DMS53 (cell line): ENCODE measurements at places on chromosomes 12 and 14.

- DNase-seq = no peak
Measured at GRCh38 chr12:123962513-123962912, 10.1 kb downstream of the CCDC92 start.

DNA sequence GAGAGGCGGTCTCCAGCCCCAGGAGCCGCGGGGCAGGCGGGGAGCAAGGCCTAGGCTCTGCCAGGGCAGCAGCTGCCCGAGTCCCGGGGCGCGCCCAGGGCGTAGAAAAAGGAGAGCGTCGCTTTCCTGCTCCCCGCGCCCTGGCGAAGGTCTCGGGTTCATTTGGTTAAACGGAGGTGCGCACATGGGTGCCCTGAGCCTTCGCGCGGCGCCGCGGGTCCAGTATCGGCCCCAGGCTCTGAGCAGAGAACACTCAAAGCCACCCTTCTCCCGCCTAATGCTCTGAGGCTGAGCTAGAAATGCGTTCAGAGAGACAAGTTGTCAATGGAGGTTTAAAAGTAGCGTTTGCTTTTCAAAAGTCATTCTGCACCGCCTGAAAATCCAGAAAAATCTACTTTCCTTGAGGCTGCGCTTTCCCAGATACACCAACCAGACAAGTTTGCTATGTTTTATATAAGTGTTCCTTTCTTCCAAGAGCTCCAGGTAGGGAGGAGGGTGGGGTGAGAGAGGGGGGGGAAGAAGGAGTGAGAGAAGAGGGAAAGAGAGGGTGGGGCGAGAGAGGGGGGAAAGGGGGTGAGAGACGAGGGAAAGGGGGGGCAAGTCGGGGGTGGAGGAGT lies 1.5 kb downstream of the TMEM132C start:
- no peak for DNase-seq

DNA sequence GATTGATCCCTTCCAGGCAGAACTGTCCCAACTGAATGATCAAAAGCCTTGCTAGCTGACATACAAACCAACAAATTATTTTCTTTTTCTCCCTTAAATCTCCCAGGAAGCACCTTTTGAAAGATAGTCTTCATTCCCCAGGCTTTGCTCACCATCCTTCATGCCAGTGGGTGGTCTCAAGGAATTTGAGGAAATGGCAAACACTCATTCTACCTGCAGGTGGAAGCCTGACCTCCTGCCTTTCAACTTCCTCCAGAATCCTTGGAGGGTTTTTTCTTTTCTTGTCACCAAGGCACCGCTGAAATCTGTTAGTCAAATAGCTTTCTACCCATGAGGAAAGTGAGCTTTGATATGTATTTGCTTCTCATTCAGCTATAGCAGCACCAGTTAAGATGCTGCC lies 128.5 kb downstream of the WIF1 start:
- DNase-seq = no peak

- DNase-seq = no peak
Measured at GRCh38 chr12:77377116-77377515, 311.7 kb upstream of the E2F7 start.

DNA sequence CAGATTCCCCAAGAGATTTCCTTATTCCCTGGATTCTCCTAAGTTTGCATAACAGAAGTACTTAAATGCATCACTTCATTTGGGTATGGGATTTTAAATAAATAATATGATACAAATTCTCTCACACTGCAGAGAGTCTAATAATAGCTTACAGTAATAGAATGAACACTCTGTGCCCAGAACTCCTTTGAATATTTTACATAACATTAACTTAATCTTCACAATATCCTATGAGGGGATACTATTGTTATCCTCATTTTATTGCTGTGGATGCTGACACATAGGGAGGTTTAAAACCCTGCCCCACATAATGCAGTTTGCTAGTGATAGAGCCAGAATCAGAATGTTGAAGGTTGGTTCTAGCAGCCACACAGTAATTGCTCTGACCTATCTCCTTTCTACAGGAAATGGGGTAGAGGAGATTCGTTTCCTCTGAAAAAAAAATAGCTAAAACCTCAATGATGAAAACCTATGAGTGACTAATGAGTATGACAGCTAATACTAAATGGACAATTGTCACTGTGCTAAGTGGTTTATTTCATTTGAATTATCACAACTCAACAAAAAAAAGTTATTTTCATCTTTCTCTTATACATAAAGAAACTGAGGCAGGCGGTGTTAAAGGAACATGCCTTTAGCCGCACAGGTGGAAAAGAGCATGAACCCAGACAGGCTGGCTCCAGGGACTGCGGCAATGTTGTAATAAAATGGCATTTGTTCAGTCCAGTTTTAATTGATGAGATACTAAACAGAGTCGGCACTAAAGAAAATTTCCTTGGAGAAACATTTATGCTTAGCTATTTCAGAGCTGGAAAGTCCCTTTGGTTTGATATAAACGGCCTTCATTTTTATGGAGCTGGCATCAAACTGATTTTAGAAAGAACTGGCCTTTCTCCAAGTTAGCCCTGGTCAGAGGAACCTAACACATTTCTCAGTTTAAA lies 880.9 kb downstream of the NRXN3 start:
- DNase-seq = no peak

- DNase-seq = no peak
Measured at GRCh38 chr14:79698298-79698711, 513.0 kb downstream of the DIO2 start.

DNA sequence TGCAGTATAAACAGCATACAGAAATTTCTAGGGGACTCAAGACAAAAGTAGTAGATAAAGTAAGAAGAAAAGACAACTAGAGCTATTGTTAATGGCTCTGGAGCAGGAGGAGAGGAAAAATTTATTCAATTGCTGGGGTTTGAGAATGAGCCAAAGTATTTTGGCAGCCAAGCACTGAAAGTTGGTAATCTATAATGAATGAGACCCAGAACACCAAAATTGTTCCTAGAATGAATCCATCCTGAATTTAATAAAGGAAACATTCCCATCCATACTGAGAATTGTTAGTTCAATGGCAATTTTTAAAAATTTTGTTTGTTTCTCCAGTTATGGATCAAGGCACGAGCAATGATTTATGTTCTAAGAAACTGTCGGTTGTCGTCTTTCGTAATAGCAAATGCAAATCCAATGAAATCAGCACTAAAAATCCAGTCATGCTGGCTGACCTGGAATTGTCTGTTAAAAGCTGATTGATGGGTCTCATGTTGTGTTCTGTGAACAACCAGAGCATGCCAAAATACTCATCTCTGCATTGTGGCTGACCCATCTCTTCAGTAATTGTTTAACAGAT lies 170.9 kb upstream of the LMNTD1 start:
- no peak for DNase-seq

DNA sequence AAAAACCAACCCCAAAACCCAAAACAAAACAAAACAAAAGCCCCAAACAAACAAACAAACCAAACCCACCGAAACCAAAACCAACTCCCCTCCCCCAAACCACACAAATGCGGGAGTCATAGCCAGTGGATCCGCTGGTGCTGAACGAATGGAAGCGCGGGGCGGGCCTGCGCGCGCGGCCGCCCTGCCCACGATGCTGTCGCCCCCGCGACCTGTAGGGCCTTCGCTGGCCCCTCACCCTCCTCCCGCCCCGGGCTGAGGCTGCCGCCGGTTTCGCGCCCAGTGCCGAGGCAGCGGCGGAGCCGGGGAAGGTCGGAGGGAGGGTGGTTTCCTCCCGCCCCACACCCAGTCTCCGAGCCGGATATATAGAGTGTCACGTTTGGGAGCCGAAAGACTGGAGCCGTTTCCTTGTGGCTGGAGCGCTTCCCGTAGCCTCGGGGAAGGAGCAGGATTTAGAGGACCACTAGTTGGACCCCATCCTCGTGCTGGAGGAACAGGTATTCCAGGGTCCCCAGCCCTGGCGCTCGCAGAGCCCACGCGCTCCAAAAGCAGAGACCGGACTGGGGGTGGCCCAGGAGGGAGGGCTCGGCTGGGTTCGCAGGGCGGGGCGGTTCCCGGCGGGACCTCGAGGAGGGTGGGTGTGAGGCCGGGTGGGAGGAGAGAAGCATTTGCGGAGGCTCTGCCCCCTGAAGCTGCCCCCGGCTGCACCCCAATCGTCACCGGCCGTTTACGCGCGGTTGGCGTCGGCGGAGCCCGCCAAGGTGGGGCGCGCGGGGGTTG lies at the start of gene FAR2:
TSS of gene FAR2 (plus strand) at position 368 of the 780 bp plus-strand sequence. CDS start 121,172 bp downstream, outside the sequence.
- DNase-seq = peak; percentile 89

DNA sequence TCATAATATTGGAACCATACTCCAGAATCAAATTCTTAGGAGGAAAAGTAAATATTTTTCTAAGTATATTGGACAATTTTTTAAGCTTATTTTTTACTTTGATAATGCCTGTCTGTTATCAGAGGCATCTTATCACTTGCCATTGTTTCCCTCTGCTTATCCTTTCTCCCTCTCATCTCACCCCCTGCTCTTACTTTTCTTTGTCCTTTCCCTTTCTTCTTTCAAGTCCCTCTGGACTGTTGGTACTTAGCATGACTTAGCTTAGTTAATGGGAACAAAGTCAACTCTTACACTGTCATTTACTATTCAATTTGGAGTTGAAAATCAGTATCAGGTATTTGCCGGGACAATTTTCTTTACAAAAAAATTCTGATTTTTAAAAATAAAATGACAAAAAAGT lies 45.2 kb downstream of the ABCD2 start:
- no peak for DNase-seq

GRCh38 chr14:84228702-84229101 lies 1301.2 kb upstream of the FLRT2 start:
- DNase-seq = no peak

- DNase-seq = peak; percentile 59
Measured at GRCh38 chr14:70906793-70907175, 475 bp upstream of the PCNX1 start.

DNA sequence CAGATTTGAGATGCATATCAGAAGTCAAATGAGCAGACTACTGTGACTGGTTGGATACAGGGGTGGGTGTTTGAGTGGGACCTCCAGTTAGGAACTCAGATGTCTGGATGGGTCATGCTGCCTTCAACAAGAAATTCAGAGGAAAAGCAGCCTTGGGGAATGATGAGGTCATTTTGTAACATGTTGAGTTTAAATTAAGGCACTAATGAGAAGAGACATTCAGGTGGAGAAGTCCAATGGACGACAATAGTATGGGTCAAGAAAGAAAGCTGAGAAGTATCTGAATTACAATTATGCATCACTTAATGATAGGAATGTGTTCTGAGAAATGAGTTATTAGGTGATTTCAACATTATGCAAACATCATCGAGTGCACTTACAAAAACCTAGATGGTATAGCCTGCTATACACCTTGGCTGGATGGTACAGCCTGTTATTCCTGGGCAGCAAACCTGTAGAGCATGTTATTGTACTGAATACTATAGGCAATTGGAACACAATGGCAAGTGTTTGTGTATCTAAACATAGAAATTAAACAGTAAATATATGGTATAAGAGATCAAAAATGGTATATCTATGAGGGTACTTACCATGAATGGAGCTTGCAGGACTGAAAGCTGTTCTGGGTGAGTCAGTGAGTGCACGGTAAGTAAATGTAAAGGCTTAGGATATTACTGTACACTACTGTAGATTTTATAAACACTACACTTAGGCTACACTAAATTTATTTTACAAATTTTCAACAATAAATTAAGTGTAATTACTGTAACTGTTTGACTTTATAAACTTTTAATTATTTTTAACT lies 414.7 kb downstream of the RAD51B start:
- DNase-seq = peak; percentile 65

DNA sequence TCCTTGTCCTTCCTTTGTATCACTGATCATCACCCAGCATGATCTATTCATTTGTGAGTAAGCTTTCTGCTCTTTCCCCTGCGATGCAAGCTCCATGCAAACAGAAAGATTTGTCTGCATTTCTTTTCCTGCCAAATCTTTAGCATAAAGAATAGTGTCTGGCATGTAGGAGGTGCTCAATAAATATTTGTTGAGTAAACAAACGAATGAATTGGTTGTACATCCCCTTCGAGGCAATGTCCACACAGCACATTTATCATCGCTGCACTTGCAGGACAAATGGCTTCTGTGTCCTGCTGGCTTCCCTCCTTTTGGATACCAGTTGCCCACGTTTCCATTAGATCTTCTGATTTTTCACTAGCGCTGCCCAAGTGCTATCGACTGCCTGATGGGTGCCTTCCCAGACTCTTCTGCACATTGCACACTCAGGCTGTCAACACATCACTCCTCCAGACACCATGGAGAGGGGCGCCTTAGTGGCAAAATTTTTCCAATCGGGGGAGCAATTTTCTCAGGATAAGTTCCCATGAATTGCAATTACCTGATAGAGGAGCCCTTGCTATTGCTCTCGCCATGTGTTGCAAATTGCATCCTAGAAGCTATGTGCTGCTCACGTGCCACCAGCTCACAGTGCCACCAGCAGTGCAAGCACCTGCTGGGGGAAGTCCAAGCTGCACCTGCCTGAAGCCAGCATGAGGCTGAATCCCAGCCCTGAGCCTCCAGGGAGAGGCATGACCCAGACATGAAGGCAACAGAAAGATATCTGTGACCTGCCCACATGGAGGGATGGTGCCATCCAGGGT lies 206.6 kb downstream of the KIF26A start:
- no peak for DNase-seq
